ENCODE measurements at places on chromosomes 6 and 20. TPM values are rescaled to one million over a fixed set of nuclear protein-coding genes. Genes with fewer than 3 reads are reported as not detected.

DNA sequence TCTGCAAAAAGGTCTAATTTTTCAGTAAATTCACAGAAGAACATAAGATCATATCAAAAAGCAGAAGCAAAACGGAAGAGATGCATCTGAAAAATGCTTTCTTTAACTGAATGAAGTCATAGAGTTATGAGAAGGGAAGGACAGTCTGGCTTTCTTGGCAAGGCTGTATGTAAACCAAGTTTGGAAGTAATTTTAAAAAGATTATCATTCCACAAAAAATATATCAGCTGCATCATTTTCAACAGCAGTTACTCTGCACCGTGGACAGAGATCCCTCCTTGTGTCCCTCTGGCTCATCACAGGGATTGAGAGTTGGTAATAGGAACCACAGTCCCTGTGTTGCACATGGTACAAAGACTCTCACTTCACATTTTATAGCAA lies 258.5 kb downstream of the HIVEP2 start:
- DNase-seq: no peak

DNA sequence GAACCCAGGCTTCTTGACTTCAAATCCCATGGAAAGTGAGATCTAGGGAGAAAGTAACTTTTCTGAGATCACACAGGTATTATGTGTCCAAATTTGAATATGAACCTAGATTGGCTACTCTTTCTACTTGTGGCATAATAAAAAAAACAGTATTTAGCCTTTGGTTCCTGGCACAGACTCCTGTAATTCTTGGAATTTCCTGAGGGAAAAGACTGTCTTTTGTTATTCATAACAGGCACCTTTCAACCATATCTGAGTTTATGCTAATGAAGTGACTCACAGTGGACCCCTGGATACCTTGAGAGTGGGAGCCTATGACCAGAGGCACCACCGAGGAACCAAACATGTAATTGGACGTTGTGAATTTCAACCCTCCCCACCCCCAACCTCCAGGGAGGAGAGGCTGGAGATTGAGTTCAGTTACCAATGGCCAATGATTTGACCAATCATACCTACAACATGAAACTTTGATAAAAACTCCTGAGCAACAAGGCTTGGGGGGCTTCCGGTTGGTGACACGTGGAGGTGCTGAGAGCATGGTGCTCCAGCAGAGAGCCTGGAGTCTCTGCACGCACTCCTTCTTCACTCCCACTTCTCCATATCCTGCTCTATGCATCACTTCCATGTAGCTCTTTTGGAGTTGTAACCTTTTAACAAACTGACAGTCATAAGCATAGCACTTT lies 48.8 kb downstream of the LAMA4 start:
- DNase-seq: no peak

DNA sequence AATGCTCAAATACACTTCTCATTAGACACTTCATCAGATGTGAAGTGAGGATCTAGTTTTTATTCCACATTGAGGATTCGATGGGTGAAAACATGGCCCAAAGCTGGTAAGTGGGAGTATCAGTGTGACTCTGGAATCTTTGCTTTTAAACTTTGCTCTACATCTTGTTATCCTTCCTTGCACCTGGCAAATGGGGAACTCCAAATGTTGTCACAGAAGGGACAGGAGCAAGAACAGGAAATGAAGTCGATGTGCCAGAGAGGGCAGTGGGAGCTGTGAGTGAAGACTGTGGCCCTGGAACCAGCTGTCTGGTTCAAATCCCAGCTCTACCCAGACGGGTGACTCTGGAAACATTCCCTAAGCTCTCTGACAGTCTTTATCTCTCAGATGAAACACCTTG lies 86.7 kb upstream of the AGPAT4 start:
- no peak for DNase-seq

The IL17A gene
- not detected for total RNA-seq

Measured in transverse colon (tissue), 4 donors.